ENCODE measurements at places on chromosomes 1 and 21. TPM values are rescaled to one million over a fixed set of nuclear protein-coding genes. Genes with fewer than 3 reads are reported as not detected.

KLHDC8A gene
- 0.58 TPM for total RNA-seq

TMOD4 gene
- total RNA-seq = 0.30 TPM

PTPRF gene
- total RNA-seq = 120 TPM

NBPF4 gene
- total RNA-seq = 0.25 TPM

FAM177B gene
- not detected for total RNA-seq

RYR2 gene
- 0.10 TPM for total RNA-seq

RXRG gene
- not detected for total RNA-seq

RUNX1 gene
- total RNA-seq = 12.4 TPM

Measured in A549 treated with DMSO at 1 μM for 4 hours (cell line).